ENCODE measurements at places on chromosomes 3 and 15.

DNA sequence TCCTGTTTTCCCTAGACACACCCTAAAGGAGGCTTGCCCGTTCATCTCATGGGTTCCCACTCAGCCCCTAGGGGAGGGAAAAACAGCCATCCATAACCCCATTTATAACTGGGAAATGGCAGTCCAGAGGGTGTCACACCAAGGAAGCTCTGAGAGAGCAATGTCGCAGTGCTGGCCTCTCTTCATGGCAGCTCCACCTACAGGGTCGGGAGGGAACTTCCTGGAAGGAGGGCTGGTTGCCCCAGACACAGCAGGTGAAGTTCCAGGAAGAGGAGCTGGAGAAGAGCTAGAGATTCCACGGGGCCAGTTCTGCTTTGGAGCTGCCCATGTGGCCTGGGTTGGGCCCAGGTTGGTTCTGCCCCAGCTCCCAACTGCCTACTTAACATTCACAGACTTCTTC lies 22.3 kb upstream of the LINGO1 start:
- DNase-seq = no peak

DNA sequence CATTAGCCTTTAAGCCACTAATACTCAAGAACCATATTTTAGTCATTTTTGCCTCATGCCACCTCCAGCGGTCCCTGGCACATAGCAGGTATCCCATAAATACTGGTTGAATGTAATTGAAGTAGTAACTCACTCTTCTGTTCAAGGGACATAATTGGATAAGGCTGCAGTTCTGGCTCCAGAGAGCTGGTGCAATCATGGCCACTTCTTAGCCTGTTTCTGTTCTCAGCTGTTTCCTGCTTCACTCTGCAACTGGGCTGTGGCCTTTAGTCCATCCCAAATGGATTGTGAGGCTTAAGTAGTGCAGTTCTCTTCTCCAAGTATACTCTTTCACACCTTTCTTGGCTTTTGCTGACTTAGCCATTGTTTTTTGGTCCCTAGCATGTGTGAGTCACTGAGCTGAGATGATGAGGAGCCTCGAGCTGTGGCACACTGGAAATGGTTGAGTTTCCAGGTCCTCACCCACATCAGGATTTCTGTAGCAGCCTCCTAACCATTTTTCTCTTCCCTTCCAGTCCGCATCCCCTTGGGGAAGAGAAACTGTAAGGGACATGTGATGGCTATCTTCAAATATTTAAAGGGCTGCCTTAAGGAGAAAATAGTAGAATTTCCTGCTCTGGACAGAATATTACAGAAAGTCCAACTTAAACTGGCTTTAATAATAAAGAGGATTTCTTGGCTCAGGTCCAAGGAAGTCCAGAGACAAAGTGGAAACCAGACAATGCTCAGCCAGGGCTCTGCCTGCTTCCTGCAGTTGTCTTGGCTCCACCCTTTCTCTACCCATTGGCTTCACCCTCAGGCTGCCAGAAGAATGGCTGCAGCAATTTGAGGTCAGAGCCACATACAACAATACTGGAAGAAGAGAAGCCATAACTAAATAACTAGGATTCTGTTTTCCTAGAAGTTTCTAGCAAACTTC lies 305.4 kb upstream of the ROPN1 start:
- no peak for DNase-seq

DNA sequence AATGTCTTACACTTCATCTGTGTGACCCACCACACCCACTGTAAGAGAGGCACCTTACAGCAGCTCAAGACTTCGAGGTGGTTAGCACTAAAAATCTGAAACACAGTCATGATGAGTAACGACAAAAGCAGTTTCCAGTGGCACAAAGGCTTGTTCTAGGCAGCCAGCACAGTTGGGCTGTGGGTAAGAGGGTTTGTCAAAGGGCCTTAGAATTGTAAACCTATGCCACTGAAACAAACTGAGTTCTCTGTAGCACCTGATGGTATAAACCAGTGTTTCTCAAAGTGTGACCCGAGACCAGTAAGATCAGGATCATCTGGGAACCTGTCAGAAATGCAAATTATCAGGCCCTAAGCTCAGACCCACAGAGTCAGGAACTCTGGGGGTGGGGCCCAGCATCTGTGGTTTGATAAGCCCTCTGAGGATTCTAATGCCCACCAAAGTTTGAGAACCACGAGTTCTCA lies 36.5 kb downstream of the DAPK2 start:
- peak; percentile 56 for DNase-seq

GRCh38 chr3:127420829-127421228 lies 133.0 kb upstream of the PRR20G start:
- DNase-seq = no peak

- no peak for DNase-seq
Observed at GRCh38 chr3:50068134-50068533, 20.6 kb upstream of the RBM5 start.

GRCh38 chr3:143578810-143579435 lies 269.3 kb downstream of the SLC9A9 start:
- DNase-seq = no peak

GRCh38 chr3:43865887-43866528 lies 175.3 kb downstream of the ABHD5 start:
- DNase-seq = no peak

GRCh38 chr3:178474526-178474925 lies 61.7 kb upstream of the KCNMB2 start:
- no peak for DNase-seq

All from activated CD4-positive, alpha-beta T cell treated with anti-CD3 and anti-CD28 coated beads, Interleukin-2, amount 50 U/mL, for 1 hour (primary cell).